GM23248 (cell line): ENCODE measurements at places on chromosomes 1 and 21. TPM values are rescaled to one million over a fixed set of nuclear protein-coding genes. Genes with fewer than 3 reads are reported as not detected.

The ARHGEF16 gene
- polyA plus RNA-seq, result not detected in 2 replicates

The BARHL2 gene
- polyA plus RNA-seq, result not detected in 2 replicates

- H3K27me3 ChIP-seq, result no peaks in the 10 kb centered on the region
- DNase-seq, result no peak
- no peak overlapping the region for H3K4me3 ChIP-seq
- H3K36me3 ChIP-seq, result no peaks in the 10 kb centered on the region
Observed at GRCh38 chr1:70909262-70909822, 138.3 kb downstream of the PTGER3 start.

DNA sequence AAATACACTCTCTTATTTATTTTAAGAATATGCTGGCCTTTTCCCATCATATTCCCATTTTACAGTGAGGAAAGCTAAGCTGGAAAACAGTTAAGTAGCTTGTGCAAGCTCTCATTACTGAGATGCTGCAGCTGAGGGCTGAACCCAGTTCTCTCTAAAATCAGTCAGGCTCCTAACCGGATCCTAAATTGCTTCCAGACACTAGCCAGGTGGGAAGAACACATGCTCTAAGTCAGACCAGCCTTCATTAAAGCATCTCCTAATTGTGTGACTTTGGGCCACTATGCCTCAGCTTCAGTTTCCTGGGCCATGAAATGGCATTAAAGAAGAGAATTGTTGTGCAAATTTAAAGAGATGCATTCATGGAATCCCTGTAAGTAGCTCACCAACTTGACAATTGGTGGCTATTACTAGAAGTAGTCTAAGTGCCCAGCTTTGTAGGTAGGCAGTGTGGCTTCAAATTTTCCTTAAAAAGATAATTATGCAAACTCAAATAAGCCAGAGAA lies 228.4 kb downstream of the DAB1 start:
- no peaks in the 10 kb centered on the region for H3K4me1 ChIP-seq
- H3K27me3 ChIP-seq, result peaks cover 3% of the 10 kb centered on the region; the same call in 1 of the 2 replicates
- H3K36me3 ChIP-seq, result no peaks in the 10 kb centered on the region
- H3K27ac ChIP-seq, result no peak overlapping the region
- DNase-seq, result no peak

- DNase-seq, result no peak
- no peaks in the 10 kb centered on the region for H3K27me3 ChIP-seq
- peaks cover 7% of the 10 kb centered on the region; the same call in 1 of the 2 replicates for H3K36me3 ChIP-seq
- H3K4me1 ChIP-seq, result no peaks in the 10 kb centered on the region
Observed at GRCh38 chr1:229318056-229318455, 24.8 kb downstream of the CCSAP start.

GRCh38 chr1:201751872-201752271 lies 77.1 kb upstream of the IPO9 start:
- DNase-seq, result peak; percentile 40
- H3K27me3 ChIP-seq, result no peaks in the 10 kb centered on the region
- no peak overlapping the region for H3K4me3 ChIP-seq
- no peaks in the 10 kb centered on the region for H3K36me3 ChIP-seq
- peaks cover 99% of the 10 kb centered on the region for H3K4me1 ChIP-seq
- peak overlapping the region; percentile 94 for H3K27ac ChIP-seq

DNA sequence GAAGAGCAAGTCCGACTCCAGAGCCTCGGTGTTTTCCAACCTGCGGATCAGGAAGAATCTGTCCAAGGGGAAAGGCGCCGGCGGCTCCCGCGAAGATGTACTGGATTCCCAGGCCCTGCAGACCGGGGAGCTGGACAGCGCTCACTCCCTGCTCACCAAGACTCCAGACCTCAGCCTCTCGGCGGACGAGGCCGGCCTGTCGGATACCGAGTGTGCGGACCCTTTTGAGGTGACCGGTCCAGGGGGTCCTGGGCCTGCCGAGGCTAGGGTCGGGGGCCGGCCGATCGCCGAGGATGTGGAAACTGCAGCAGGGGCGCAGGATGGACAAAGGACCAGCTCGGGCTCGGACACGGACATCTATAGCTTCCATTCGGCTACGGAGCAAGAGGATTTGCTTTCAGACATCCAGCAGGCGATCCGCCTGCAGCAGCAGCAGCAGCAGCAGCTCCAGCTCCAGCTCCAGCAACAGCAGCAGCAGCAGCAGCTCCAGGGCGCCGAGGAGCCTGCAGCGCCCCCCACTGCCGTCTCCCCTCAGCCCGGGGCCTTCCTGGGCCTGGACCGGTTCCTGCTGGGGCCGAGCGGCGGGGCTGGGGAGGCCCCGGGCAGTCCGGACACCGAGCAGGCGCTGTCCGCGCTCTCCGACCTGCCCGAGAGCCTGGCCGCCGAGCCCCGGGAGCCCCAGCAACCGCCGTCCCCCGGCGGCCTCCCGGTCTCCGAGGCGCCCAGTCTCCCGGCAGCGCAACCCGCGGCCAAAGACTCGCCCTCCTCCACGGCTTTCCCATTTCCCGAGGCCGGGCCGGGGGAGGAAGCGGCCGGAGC lies 827 bp downstream of the FMN2 start:
- 0 out of 2 replicates have a peak, but pooled peaks cover 3% of the 10 kb centered on the region for H3K36me3 ChIP-seq
- DNase-seq, result peak; percentile 88
- peaks cover 38% of the 10 kb centered on the region for H3K4me1 ChIP-seq
- H3K27me3 ChIP-seq, result no peaks in the 10 kb centered on the region

GRCh38 chr1:1847890-1848289 lies 43.0 kb downstream of the GNB1 start:
- no peak for DNase-seq
- H3K4me1 ChIP-seq, result 0 out of 2 replicates have a peak, but pooled peaks cover 1% of the 10 kb centered on the region
- no peaks in the 10 kb centered on the region for H3K36me3 ChIP-seq
- H3K27ac ChIP-seq, result no peak overlapping the region
- no peak overlapping the region for H3K4me3 ChIP-seq
- no peaks in the 10 kb centered on the region for H3K27me3 ChIP-seq

The GPR37L1 gene
- polyA plus RNA-seq, result 0.03 TPM in 1 of 2 replicates, not detected in the other

The RASAL2 gene
- 9.5 and 10.1 TPM in 2 replicates for polyA plus RNA-seq

The LAMB3 gene
- polyA plus RNA-seq, result 2.5 and 3.0 TPM in 2 replicates

DNA sequence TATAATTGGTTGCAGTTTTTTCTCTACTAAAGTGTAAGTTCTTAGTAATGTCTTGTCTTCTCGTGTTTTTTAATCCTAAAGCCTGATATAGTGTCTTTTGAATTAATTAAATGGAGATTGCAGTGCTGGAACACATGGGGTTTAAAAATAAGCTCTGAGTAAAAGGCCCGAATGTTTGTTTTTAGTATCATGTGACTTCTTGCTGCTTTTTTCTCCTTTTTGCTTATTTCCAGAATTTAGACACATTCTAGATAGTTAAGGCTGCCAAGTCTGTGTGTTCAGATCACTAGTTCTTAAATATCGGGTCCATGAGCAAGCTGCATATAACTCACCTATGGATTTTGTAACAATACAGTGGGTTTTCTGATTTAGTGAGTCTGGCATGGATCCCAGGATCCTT lies 27.5 kb downstream of the KCTD3 start:
- peaks cover 17% of the 10 kb centered on the region for H3K36me3 ChIP-seq
- peaks cover 16% of the 10 kb centered on the region for H3K4me1 ChIP-seq
- H3K4me3 ChIP-seq, result no peak overlapping the region
- H3K27ac ChIP-seq, result no peak overlapping the region

- DNase-seq, result no peak
- H3K4me1 ChIP-seq, result peaks cover 11% of the 10 kb centered on the region
- no peak overlapping the region for H3K27ac ChIP-seq
- H3K36me3 ChIP-seq, result no peaks in the 10 kb centered on the region
Observed at GRCh38 chr21:34039678-34040382, 33.5 kb upstream of the MRPS6 start.

DNA sequence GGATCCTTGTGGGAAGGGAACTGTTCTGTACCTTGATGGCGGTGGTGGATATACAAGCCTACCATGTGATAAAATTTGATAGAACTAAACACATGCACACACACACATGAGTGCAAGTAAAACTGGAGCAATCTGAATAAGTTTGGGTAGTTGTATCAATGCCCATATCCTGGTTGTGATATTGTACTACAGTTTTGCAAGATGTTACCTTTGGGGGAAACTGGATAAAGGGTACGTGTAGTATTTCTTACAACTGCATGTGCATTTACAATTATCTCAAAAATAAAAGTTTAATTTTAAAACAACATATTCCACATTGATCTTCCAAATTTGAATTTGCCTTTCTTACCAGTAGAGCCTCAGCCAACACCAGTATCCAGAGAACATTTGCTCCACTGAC lies 99.6 kb downstream of the DTL start:
- no peak for DNase-seq
- no peaks in the 10 kb centered on the region for H3K36me3 ChIP-seq
- H3K4me3 ChIP-seq, result no peak overlapping the region
- no peaks in the 10 kb centered on the region for H3K27me3 ChIP-seq
- H3K4me1 ChIP-seq, result no peaks in the 10 kb centered on the region
- no peak overlapping the region for H3K27ac ChIP-seq

DNA sequence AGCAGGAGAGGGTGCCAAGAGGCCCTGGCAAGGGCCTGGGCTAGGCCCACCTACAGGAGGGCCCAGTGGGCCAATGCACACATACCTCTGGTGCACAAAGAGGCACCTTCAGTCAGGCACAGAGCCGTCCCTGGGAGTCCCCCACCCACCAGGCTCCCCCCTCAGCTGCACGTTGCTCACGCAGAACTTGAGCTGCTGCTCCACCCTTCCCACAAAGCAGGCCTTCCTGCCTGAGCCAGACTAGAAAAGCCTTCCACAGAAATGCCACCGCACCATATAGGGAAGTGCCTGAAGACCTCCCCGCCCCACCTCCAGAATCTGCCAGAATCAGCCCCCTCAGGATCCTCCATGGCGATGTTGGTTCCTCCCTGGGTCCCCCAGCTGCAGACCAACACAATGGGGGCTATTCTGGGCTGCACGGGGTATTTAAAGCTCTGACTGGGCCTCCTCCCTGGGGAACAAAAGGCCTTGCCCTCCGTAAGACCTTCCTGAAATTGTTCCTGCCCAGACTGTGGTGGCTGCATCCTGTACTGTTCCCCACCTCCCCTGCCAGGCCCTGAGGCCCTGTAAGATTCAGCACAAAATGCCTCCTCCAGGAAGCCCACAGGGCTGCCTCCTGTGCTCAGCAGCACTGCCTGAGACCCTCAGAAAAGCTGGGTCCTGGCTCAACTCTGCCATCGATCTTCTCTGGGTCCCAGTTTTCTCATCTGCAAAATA lies 27.2 kb downstream of the HSPG2 start:
- peak; percentile 81 for DNase-seq
- no peaks in the 10 kb centered on the region for H3K27me3 ChIP-seq
- peaks cover 78% of the 10 kb centered on the region for H3K4me1 ChIP-seq
- H3K36me3 ChIP-seq, result peaks cover 5% of the 10 kb centered on the region; the same call in 1 of the 2 replicates
- peak overlapping the region; percentile 96 for H3K27ac ChIP-seq
- H3K4me3 ChIP-seq, result no peak overlapping the region

DNA sequence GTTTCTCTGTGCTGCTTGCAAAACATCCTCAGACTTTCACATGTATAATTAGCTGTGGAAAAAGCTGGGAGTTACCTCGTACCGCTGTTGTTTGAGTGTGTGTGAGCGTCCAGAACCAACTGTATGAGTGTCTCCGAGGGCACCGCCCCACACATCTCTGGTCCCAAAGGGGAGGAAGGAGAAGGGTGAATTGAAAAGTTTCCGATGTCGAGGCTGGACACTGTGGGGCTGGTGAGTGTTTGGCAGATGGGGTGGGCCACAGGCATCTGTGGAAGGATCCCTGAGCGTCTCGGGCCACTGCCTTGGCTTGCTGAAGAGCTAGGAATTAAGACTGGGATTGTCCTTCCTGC lies 1.2 kb downstream of the ATP2B4 start:
- DNase-seq, result peak; percentile 88
- peak overlapping the region; percentile 96 for H3K4me3 ChIP-seq
- H3K36me3 ChIP-seq, result no peaks in the 10 kb centered on the region

DNA sequence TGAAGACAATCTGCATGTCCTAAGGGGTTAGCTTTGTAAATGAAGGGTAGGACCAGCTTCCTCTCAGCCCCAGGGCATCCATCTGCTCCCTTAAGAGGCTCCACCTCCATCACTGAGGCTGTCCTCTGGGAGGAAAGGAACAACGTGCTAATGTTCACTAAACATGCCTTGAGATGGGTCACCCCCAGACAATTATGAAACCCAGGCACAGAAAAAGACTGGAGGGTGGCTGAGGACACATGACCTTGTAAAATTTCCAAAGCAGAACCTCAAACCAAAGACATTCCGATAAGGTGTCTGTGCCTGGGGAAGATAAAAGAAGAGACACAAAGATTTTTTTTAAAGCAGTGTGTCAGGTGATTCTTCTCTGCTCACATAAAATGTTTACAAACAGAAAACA lies 37.6 kb upstream of the ZNF124 start:
- no peaks in the 10 kb centered on the region for H3K27me3 ChIP-seq
- peaks cover 10% of the 10 kb centered on the region; the same call in 1 of the 2 replicates for H3K4me1 ChIP-seq
- peak overlapping the region; percentile 90 for H3K4me3 ChIP-seq
- no peaks in the 10 kb centered on the region for H3K36me3 ChIP-seq
- peak; percentile 38 for DNase-seq

GRCh38 chr1:9475061-9475627 lies 64.1 kb upstream of the SLC25A33 start:
- DNase-seq, result peak; percentile 63
- no peak overlapping the region for H3K27ac ChIP-seq
- no peaks in the 10 kb centered on the region; the same call in 1 of the 2 replicates for H3K27me3 ChIP-seq
- peak overlapping the region; percentile 38 for H3K4me3 ChIP-seq
- H3K4me1 ChIP-seq, result peaks cover 16% of the 10 kb centered on the region

The C1QA gene
- not detected in 2 replicates for polyA plus RNA-seq

GRCh38 chr1:207806531-207807325 lies 54.9 kb downstream of the CD46 start:
- H3K36me3 ChIP-seq, result no peaks in the 10 kb centered on the region
- DNase-seq, result no peak
- H3K4me1 ChIP-seq, result peaks cover 36% of the 10 kb centered on the region
- peak overlapping the region; percentile 83; the same call in 1 of the 2 replicates for H3K27ac ChIP-seq
- no peaks in the 10 kb centered on the region for H3K27me3 ChIP-seq

DNA sequence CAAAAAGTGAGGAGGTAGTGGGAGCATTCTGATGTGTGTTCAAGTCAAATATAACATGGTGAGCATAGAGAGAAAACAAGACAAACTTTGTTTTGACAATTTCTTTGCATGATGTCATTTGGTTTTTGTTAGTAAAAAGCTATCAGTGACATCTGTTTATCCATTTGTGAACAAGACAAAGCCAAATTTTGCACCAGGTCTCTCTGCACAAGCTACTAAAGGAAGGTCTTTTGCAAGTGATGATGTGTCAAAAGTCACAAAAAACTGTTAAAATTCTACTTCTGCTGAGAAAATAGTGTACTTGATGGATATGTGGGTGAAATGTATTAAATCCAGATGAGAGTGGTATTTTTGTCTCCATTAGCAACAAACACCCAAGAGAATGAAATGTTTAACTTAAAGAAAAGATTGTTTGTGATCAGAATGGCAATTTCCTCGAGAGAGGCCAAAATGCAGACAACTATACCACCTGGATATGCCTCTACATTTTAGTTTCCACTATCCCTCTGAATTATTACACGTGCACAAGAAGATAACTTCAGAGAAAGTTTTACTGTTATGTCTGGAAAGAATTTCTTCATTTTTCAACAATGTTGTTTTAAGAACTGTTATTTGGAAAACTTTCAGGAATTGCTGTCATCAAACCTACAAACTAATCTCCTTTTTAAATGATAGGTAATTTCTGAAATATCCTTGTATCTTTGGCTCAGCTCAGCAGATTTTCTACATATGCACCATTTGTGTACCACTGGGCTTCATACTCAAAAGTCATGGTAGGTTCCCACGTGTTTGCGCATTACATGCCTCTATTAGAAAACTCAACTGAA lies 807.4 kb upstream of the ADGRL2 start:
- DNase-seq, result no peak
- no peak overlapping the region for H3K27ac ChIP-seq
- no peak overlapping the region for H3K4me3 ChIP-seq
- no peaks in the 10 kb centered on the region for H3K4me1 ChIP-seq

GRCh38 chr1:246454655-246455054 lies 52.4 kb downstream of the SMYD3 start:
- no peak for DNase-seq
- no peak overlapping the region for H3K4me3 ChIP-seq
- H3K36me3 ChIP-seq, result no peaks in the 10 kb centered on the region
- no peak overlapping the region for H3K27ac ChIP-seq
- peaks cover 7% of the 10 kb centered on the region; the same call in 1 of the 2 replicates for H3K4me1 ChIP-seq
- no peaks in the 10 kb centered on the region for H3K27me3 ChIP-seq
